ENCODE measurements at places on chromosomes 5 and 9.

DNA sequence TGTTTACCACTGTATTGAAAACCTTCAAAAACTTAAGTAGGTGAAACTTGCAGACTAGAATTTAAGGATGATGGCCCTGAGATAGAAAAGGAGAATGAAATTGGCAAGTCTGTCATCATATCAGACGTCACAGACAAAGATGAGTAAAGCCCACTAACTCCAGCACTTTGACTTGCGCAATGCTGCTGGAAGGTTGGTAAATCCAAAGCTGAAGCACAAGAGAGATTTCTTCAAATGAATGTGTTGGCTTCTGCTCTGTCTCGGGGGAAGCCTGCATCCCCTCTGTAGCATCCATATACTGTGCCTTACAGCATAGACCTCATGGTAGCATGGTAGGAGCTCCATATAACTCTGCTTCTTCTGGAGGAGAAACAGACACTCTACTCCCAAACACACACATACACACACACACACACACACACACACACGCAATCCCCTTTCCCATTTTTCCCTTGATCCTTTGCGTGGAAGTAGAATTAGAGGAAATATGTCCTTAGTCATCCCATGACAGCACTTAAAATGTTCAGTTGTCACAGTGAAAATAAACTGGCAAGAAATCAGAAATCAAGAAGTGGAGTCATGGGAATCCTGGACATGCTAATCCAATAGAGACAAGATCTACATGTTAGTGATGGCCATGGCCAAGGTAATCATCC is 241.5 kb downstream of the NR3C1 start:
- no peak for DNase-seq

DNA sequence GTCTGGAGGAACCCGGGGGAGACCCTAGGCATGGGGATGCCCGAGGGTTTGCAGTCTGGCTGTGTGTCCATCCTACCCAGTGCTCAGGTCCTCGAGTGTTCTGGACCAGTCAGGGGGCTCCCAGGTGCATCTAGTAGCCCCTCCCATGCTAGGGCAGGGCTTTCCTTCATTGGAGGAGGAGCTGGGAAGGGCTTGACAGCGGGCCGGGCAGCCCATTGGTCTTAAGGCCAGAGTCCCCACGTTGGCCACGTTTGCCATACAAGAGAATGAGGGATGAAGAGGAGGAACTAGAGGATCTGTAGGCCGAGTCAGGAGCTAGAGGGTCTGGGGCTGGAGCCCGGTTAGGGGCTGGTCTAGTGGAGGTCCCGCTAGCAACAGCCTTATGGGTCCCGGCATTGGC is 37.3 kb upstream of the CTSV start:
- no peak for DNase-seq

GRCh38 chr5:151925340-151925739 is 689 bp upstream of the GLRA1 start:
- DNase-seq = no peak

GRCh38 chr9:137784046-137784445 is 93.5 kb upstream of the CACNA1B start:
- DNase-seq = no peak

DNA sequence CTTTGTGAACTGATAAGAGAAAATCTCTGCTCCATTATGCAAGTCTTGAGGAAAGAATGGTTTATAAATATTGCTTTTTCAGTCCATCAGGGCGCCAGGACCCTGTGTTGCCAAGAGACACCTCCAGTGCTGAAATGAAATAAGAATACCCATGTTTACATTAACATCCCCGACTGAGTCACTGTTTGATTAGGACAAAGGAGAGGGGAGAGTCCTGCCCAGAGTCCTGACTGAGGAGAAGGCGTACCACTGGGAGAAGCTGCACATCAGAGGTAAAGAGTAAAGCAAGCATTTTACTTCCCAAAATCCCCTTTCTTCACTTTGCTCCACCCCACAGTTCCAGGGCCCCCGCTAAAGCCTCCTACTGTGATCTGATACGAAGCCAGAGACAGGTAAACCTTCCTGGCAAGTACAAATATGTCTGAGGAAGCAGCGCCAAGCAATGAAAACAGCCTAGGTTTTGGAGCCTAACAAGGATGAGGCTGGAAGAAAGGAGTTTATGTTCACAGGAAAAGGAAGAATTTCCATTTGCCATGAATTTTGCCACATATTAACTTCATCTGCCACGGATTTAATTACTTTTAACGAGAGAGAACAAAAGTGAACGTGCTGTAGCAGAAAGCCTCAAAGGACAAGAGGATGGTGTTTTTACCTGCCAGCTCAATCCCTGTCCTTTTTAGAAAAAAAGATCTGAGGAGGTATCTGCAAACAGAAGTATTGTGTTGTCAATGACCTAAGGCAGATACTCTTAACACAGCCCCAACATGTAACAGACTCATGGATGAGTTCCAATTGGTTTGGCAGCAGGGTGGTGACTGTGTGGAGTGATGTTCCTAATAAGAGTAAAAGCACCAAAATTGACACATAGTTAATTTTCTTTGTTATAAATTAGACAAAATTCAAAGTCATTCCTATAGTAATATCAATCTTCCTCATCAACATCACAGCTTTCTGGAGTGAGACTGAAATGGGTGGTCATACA is 209.4 kb upstream of the TLE4 start:
- peak; percentile 80 for DNase-seq

- DNase-seq = no peak
These were observed 268.7 kb downstream of the IRX2 start for GRCh38 chr5:2482778-2483177.

- DNase-seq = no peak
These were observed 2.2 kb downstream of the IRX4 start for GRCh38 chr5:1880377-1881025.

- DNase-seq = no peak
These were observed 257.3 kb downstream of the MLLT3 start for GRCh38 chr9:20364959-20365358.

DNA sequence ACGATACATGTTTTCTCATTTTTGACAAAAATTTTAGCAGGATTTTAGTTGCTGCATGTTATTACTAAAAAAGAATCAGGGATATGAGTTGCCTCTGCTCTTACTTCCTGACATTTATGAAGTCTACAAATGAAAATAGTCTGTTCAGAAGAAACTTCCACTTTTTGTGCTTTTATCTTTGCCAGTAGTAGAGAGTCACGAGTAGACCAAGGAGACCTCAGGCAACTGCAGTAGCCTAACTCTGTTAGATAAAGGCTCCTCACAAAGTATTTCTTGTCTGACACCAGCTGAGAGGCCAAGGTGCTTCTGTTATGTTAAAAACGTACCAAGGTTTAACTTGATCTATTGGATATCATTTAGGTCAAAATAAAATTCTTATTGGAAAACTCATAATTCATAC is 333.9 kb downstream of the NR2F1-AS1 start:
- no peak for DNase-seq

DNA sequence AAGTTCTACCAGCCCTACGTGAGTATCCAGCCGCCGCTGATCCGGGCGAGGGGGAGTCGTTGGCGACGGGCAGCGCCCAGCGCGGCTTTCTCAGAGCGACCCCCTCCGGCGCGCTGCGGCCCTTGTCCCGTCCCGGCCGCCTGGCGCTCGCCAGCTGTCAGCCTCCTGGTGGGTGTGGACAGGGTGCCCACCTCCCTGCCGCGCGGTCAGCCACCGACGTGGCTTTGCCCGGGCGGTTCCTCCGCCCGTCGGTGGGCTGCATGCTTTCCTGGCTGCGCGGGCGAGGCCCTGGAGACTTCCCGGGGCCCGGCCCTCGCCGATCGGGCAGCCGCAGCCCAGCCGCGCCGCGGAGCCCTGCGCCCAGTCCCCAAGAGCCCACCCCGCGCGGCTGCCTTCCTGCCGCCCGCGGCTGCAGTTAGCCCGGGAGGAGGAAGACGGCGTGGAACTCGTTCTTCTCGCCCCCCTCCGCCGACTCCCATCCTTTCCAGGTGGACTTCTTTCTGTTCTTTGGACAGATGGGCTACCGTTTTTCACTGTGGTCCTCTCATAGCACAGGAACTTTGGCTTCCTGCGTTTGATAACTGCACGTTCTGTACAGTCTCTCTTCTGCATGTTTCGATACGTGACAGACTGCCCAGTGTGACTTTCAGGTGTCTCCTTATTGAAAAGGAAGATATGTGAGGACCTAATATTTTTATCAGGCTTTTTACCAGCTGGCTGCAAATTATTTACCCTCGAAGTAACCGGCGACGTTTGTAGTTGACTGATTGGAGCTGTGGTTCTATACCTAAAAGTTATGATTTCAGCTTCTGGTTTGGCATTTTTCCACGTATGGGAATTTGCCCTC is 577 bp downstream of the AP3S1 start:
- DNase-seq = peak; percentile 77

DNA sequence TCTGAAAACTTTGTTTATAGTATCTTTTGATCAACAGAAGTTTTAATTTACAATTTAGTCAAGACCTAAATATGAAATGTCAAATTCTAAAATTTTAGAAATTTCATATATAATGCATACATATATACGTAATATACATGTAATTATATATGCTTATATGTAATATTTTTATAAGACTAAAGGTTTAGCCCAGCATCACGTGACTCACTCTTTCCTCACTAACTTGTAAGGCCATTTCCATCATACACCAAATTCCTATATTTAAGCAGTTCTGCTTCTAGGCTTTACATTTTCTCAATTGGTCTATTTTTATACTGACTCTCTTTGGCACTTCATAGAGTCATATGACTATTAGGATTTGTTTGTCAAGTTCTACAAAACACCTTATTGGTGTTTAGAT is 56.4 kb downstream of the CFAP95 start:
- no peak for DNase-seq

GRCh38 chr5:19498852-19499251 is 489.1 kb downstream of the CDH18 start:
- no peak for DNase-seq

DNA sequence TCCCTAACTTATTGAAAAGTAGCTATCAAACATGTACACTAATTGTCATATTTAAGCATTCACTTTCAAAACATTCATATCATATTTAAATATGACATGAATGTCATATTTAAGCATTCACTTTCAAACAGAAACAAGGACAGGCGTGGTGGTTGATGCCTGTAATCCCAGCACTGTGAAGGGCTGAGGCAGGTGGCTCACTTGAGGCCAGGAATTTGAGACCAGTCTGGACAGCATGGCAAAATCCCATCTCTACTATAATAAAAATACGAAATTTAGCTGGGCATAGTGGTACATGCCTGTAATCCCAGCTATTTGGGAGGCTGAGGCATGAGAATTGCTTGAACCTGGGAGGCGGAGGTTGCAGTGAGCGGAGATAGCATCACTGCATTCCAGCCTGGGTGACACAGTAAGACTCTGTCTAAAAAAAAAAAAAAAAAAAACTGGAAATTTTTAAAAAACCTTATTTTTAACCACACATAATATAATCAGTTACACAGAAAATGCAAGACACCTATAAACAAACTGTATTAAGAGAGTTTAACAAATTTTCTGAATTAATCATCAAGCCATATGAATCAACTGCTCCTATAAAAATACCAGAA is 88.1 kb downstream of the LPAR1 start:
- no peak for DNase-seq

GRCh38 chr9:138009803-138010690 is 132.5 kb downstream of the CACNA1B start:
- peak; percentile 64 for DNase-seq

GRCh38 chr9:127972236-127972871 is 8.4 kb downstream of the EEIG1 start:
- DNase-seq = no peak

DNA sequence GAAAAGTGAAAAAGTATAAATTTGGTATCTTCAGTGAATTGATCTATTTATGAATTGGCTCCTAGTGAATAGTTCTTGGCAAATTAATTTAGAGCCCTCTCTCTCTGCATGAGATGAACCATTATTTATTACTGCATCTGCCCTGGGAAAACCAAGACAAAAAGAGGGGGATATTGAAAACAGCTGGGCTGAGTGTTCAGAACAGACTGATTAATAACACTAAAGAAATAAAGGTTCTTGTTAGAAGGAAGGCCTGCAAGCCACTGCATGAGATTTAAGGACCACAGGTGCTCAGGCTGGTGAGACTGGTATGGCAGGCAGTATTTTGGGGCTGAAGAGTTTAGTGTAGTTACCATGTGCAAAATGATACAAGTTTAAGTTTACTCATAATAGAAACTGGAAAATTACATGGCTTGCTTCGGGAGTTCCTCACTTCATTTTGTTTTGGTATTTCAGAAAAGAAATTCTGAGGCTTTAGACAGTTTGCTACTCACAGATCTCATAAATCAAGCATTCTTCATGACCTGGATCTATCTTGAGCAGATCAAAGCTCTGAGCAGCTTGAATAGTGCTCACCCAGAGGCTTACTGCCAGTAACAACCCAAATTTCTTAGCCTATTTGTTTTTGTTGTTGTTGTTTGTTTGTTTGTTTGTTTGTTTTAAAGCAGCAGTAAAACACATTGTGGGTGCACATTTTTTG is 56.1 kb downstream of the KIAA1958 start:
- DNase-seq = no peak

DNA sequence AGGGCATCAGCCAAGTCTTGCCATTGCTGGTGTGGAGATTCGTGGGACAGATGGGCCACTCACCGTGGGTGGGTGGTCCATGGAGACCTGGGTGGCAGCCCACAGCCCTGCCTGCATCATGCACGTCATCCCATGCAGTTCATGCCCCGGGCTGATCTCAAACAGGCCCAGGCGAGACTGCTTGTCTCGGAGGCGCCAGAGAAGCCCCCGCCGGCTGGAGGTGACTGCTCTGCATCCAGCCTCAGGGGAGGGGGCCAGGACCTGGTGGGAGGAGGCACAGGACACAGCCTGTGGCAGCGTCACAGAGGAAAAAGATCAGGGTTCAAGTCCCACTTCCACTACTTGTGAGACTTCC is 975 bp downstream of the PIP5KL1 start:
- no peak for DNase-seq

DNA sequence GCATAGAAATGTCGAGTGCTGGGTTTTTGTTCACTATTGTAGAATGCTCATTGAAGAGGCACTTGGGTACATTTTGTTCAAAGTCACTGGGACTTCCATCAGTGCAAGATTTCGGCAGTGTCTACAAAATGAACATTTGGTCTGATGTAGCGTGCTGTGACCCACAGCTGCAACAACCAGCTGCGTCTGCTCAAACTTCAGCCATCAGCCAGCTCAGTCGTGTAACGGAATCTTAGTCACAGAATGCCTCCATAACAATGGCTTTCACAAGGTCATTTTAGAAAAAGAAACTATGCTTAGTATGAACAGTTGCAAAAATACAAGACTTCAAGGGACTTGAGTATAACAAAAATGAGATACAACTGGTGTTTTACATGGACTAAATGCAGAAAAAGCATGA is 828.1 kb upstream of the GRAMD2B start:
- DNase-seq = no peak

DNA sequence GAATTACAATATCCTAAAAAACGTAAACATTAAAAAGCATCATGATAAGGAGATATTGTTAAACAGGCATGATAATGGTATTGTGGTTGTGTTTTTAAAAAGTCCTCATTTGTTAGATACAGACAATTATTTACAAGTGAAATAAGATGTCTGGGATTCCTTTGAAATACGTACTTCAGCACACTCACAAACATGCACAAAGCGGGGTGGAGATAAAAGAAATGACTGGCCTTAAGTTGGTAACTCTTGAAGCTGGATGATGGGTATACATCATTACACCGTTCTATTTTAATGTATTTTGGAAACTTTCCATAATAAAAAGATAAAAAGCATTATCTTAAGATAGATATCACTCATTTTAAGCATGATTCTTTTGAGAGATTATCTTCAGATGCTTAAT is 1.0 kb downstream of the FAM200C start:
- no peak for DNase-seq
